ENCODE measurements at places on chromosomes 5 and 9.

DNA sequence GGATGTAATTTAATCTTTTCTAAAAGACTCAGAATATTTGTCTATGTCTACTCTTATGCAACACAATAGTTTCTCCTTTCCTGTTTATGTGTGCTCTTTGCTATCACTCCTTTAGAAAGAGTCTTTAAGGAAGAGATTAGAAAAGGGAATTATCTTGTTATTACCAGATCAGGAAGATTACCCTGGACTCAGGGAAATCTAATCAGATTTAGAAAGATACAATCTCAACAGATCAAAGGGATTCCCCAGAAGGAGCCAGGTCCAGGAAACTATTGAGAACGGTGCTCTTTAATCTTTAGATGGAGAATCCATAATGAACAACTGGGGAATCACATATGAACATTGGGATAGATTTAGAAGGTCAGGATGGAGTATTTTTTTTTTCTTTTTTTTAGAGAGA is 32.4 kb upstream of the ZFR start:
- DNase-seq: no peak

GRCh38 chr5:128380337-128380736 is 157.7 kb downstream of the FBN2 start:
- DNase-seq: no peak

GRCh38 chr5:170464280-170465127 is 39.3 kb upstream of the KCNIP1 start:
- DNase-seq: no peak

DNA sequence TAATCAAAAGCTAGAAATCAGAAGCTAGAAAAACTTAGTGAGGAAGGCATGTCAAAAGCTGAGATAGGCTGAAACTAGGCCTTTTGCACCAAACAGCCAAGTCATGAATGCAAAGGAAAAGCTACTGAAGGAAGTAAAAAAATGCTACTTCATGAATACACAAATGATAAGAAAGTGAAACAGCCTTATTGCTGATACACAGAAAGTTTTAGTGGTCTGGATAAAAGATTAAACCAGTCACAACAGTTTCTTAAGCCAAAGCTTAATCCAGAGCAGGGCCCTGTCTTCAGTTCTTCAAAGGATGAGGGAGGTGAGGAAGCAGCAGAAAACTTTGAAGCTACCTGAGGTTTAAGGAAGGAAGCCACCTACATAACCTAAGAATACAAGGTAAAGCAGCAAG is 102.5 kb upstream of the SH3GL2 start:
- no peak for DNase-seq

DNA sequence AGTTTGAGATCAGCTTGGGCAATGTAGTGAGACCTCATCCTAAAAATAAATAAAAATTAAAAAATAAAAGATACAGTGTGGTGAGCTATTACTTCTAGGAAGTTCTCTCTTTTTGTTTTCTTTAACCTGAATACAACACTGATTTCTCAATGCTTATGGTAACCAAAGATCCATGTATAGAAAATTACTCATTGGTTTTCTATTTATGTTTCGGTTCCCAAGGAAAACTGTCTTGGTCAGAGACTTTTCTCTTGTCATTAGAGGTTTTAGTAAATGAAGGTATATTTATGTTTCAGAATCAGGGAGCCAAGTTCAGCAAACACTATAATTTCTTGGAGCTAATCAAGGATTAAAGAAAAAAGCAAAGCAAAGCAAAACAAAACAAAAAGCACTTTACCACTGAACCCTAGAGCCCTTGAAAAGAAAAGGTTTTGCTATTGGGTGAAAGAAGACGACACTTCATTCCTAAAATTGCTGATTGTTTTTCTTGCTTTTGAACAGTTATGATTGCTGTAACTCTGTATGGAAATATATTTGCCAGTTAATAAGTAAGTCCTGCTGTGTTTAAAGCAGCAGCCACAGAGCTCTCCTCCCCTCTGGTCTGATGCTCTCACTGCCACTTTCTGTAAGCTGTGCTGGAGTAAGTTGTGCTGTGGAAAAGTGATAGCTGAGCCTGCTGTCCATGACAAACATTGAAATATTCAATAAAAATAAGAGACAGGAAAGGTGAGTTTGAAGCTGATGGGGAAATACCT is 298.2 kb downstream of the CD180 start:
- no peak for DNase-seq

GRCh38 chr5:11323761-11324160 is 562.7 kb upstream of the DAP start:
- no peak for DNase-seq

GRCh38 chr9:138060881-138061280 is 183.3 kb downstream of the CACNA1B start:
- DNase-seq: no peak

- DNase-seq: no peak
Measured at GRCh38 chr9:90423661-90424193, 218.9 kb downstream of the DIRAS2 start.

Measured in spinal cord (tissue), 10 donors.